T1000 (cell line): ENCODE measurements at places on chromosomes 6 and 20.

DNA sequence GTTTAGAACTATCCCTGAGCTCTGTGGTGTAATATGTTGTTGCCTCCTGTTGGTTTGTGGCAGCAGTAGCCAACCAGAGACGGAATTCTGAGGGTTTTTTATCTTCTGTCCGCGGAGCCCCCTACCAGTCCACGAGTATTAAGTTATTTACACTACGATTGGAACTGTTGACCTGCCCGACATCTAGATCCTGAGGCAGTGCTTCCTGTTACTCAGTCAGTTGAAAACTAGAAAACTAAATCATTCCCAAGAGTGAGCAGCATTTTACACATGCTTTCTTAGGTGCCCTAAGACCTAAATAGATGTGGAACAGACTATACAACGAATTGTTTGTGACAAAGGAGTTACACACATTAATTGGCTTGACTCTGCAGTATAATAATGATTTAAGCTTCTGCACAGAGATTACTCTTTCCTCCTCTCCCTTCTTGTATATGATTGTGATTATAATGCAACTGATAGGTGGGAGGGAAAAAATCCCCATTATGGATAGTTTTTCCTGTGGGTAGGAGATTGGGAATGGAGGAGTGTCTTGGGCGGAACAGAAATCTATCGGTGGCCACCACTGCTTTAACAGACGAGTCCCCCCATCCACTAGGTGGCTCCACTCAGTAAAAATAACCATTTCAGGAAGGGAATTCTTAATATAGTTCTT is 1.7 kb downstream of the LOC128125822 start:
- DNase-seq, result peak; percentile 28

GRCh38 chr6:108238322-108238721 is 22.5 kb downstream of the SNX3 start:
- DNase-seq, result no peak

DNA sequence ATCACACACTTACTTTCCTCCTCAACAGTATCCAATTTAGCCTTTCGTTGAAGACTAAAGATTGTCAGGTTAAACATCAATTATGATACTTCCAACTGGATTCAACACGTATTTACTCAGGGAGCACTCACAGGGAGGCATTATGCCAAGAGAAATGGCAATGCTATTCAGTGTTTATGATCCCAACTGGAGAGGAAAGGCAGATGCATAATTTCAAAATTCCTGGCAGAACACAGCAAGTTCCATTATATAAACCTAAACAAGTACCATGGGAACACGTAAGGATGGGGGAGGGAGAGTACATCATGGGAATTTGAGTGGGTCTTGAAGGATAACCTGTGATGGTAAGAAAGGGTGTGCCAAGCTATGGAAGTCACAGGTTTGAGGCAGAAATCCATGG is 112.7 kb downstream of the ISM1 start:
- DNase-seq, result no peak

DNA sequence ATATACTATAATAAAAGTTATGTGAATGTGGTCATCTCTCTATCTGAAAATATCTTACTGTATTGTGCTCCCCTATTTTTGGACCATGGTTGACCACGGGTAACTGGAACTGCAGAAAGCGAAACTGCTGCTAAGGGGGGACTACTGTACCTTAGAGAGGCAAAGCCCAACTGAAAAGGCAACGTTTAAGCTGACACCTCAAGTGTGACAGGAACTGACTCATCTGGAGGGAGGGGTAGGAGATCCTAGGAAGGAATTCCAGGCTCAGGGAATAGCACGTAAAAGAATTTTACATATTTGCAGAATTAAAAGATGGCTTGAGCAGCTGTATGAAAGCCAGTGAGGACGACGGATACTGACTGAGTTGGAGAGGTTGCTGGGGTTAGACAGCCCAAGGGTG is 34.8 kb downstream of the ELOVL2 start:
- DNase-seq, result no peak

GRCh38 chr6:69914015-69914485 is 47.7 kb downstream of the COL19A1 start:
- DNase-seq, result no peak

- DNase-seq, result no peak
Observed at GRCh38 chr20:61178551-61179071, 73.5 kb upstream of the CDH4 start.

GRCh38 chr20:24723186-24723585 is 225.9 kb upstream of the CST7 start:
- DNase-seq, result no peak

DNA sequence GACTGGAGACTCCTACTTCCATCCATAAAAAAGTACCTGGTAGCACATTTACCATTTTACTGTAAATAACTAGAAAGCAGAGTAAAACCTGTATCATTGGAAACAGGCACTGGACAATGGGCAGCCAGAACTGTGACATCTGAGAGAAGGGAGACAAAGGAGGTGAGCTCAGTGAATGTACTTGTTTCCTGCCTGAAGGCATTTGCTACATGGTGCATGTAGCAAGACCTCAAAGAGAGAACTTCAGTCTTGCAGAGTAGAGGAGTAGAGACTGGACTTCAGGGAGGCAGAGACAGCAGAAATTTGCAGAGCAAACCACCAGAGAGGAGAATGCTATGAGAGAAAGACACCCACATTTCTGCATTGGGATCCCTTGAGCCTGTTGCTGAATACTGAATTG is 171.0 kb upstream of the CCN2 start:
- no peak for DNase-seq

- no peak for DNase-seq
Observed at GRCh38 chr6:89433252-89434149, 549 bp downstream of the ANKRD6 start.

DNA sequence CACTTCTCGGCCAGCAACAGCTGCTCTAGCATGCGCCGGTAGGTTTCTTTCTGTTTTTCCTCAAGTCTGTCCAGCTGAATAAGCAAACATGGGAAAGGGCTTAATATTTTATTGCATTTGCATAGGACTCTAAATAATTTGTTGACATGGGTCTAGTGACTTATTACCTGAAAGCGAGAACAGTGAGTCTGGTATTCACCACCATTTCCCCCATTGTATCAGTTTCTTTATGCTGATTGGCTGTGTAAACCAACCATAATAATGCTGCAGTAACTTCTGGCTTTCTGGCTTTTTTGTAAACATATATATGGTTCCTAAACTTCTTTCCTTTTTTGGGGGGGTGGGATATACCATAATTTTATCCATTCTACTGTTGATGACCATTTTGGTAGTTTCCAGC is 69.1 kb upstream of the TMEM30A start:
- no peak for DNase-seq

DNA sequence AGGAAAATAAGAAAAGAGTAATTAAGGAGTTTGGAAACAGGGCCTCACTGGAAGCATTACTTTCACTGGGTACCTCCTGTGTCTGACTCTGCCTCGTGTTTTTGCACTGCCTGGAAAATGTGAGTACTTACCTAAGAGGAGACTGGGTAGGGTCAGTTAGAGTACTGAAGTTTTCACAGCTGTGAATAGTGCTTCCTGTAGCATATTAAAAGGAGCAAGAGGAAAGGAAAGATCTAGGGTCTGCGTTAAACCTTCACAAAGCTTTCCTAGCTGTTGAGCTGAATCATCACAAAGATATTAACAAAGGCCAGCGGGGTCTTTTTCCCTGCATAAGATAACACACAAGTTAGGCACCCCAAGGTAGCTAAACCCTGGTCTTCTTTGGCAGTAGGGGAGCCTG is 82.3 kb downstream of the MLIP start:
- DNase-seq, result no peak

GRCh38 chr6:4388675-4389074 is 253.3 kb upstream of the ECI2 start:
- peak; percentile 75 for DNase-seq

GRCh38 chr6:55913228-55914195 is 38.1 kb upstream of the BMP5 start:
- DNase-seq, result no peak

GRCh38 chr6:141561154-141561553 is 571.6 kb upstream of the GJE1 start:
- DNase-seq, result no peak

DNA sequence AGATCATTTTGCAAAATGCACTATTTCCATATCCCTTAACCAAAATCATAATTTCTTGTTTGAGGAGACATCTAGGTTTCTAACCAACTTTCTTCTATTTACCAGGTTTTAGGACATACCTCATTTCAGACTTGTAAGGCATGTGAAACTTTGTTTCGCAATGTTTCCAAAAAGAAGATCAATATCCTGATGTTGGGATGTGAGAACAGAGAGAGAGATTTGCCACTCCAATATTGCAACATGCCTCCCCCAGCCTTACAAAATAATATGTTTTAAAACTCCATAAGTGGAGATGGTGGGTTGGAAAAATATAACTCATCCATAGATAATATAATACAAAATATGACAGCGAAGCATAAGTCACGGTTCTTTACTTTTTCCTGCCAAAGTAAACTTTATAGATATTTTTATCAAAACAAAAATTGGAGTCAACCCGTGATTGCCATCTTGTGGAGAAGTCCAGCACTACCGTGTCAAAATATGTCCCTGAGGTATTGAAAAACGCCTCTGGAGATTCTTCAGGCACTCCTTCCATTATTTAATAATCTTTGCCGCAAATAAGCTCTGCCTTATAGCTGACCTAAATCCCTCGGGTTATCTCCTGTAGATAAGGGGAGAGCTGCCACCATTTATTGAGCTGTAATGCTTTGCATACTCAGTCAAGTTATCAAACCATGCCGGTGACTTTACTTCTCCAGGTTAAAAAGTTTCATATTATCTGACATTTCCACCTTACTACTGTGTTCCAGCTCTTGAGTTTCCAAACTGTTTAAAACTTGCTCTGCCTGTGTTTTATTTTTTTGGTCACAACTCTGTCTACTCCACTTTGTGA is 534.2 kb downstream of the HACE1 start:
- DNase-seq, result peak; percentile 24

GRCh38 chr6:83083476-83083875 is 16.0 kb downstream of the DOP1A start:
- no peak for DNase-seq

DNA sequence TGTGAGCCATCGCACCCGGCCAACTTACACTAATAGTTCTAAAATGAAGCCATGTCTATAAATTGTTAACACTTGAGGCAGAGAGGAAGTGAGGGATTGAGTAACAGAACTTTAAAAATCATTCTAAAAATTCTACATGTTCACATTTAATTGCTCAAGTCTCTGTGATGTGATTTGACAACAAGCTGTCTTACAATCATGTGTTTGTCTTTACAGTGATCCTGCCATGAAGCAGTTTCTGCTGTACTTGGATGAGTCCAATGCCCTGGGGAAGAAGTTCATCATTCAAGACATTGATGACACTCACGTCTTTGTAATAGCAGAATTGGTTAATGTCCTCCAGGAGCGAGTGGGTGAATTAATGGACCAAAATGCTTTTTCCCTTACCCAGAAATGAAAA is 23.6 kb downstream of the GTF2H5 start:
- DNase-seq, result no peak
